Fibroblast of the conjunctiva (primary cell): ENCODE measurements at places on chromosomes 1 and 21.

- no peak for DNase-seq
Measured at GRCh38 chr1:164958982-164959768, 397.3 kb downstream of the LMX1A start.

DNA sequence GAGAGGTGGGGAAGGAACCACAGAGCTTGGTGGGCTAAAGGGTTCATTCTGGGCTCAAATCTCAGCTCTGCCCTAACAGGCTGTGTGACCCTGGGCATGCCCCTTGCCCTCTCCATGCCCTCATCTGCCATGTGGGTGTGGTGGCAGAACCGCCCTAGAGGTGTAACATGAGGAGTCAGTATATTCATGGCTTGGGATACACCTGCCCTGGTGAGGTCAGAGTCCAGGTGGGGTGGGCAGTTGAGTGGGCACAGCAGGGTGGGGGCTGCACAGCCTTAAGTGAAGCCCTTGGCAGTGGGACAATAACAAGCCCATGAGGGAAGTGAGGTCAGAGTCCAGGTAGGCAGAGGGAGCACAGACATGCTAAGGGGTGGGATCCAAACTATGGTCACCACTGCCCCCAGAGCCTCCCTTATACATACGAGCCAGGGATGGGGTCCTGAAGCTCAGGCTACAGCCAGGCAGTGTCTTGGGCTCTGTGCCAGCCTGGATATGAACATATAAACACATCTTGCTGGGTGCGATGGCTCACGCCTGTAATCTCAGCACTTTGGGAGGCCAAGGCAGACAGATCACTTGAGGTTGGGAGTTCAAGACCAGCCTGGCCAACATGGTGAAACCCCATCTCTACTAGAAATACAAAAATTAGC, 59.0 kb upstream of the EFHD2 start:
- no peak for DNase-seq

DNA sequence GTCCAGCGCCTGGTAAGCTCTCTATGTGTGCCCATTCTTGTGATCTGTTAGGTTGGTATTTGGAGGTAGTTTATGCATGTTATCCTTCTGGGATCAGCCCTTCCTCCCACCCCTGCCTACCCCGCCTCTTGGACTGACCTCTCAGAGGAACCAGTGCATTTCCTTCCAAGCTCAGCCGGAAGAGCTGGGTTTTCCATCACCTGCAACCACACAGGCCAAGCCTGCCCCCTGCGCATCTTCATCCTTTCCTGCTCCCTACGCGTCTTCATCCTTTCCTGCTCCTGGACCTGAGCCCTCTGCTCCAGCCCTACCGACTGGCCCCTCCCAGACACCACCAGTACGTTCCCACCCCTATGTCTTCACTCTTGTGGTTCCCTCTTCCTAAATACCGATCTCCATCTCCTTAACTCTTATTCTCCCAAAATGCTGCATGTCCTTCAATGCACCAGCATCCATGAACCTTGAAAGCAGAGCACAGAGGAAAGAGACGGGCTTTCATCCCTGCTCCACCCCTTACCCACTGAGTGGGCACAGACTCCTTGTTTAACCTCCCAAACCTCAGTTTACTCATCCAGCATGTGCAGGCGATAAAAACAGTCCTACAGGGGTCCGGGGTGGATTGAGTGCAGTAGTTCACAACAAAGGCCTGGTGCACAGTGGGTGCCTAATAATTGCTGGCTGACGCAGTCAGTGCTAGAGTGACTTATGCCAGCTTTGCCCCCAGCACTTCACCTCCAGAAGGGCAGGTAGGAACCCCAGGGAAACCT, 526.3 kb downstream of the MATN1 start:
- no peak for DNase-seq

DNA sequence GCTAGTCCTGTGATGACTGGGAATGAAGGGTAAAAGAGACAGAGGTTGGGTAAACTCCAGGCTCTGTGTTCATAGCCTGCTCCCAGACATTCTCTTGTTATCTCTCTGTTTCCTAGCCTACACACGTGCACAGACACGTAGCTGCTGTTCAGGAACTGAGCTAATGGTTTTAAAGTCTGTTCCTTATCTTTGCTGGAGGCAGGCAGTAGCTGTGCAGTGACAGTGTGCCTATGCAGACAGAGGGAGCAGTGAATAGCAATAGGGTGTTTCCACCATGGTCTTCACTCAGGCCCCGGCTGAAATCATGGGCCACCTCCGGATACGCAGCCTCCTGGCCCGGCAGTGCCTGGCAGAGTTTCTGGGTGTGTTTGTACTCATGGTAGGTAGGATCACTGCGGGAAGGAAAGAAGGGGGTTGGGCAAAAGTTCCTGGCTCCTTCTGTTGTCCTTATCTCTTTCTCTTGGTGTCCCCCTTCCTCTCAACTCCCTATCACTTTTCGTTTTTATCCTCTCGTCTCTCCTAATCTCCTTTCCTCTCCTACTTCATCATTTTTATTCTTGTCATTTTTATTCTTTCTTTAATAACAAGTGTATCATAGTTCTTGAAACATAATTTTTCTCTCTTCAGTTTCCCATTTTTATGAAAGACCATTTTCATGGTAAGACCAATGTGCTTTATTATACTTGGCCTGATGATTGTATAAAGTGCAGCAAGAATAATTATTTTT, at the start of gene AQP10:
AQP10 (plus strand) TSS at position 212 of the 727 bp plus-strand sequence; CDS start at position 275, 63 bp downstream.
- DNase-seq, result no peak

DNA sequence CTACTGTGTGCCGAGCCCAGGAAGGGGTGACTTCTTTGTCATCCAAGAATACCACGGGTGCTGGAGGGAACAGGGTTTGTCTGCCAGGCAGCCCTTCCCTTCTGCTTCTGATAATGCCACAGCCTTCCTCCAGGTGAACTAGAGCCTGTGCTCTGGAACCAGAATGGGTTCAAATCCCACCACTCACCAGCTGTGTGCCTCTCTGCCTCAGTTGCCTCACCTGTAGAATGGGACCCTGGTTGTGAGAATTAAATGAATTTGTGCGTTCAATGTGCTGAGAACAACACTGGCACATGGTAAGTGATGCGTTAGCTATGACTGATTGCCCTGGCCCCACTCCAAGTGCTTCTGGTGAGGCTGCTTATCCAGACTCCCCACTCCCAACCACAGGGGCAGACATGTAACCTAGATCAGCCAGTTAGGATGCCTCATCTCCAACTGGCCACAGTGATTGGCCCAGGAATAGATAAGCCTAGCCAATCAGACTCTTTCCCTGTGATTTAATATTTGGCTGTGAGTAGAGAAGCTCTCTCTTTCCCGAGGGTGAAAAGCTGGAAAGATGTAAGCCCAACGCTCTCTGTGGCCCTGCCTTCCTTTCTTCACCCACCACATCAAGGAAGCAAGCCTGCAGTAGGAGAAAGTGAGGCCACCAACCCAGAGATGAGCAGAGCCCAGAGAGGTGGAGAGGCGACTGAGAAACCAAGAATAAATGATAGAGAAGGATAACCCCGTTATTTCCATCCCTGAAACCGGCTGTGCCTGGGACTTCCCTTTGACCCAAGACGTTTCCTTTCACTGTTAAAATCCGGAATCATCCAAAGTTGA, 20.8 kb upstream of the LAPTM5 start:
- DNase-seq, result peak; percentile 55

DNA sequence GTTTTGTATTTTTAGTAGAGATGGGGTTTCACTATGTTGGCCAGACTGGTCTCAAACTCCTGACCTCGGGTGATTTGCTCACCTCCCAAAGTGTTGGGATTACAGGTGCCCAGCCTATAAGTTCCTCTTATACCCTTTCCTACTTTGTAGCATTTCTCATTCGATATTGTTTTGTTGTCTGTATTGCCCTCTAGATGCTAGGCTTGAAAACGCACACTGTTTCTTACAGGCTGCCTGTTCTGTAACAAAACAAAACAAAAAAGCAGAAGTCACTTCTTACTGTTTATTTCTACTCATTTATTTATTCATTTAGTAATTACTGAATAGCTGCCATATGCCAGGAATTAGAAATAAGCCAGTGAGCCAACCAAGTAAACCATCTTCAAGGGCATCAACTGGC, 136.9 kb upstream of the BMP8A start:
- no peak for DNase-seq

GRCh38 chr1:221241592-221241991, 362.3 kb downstream of the HLX start:
- DNase-seq, result no peak

GRCh38 chr1:174204697-174205308, 45.5 kb downstream of the RABGAP1L start:
- no peak for DNase-seq

- peak; percentile 40 for DNase-seq
Measured at GRCh38 chr1:224784265-224785039, 145.0 kb upstream of the DNAH14 start.

GRCh38 chr1:165576536-165576935, 32.7 kb downstream of the LRRC52 start:
- DNase-seq, result no peak

DNA sequence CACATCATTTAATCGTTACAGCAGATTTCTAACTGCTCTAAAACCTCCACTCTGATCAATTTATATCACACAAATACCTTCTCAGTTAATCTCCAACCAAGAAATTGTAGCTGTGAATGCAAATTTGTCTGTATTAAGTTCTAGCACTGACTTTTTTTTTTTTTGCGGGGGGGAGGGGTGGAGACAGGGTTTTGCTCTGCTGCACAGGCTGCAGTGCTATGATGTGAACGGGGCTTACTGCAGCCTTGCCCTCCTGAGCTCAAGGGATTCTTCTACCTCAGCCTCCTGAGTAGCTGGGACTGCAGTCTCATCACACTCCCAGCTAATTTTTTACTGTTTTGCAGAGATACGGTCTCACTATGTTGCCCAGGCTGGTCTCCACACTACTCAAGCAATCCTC, 163.6 kb downstream of the RERE start:
- no peak for DNase-seq

- DNase-seq, result no peak
Measured at GRCh38 chr1:56788588-56788987, 30.6 kb downstream of the FYB2 start.

- DNase-seq, result no peak
Measured at GRCh38 chr1:175808573-175808972, 65.2 kb upstream of the TNR start.
